ENCODE measurements at places on chromosomes 12 and 14.

- no peak for DNase-seq
These were observed 7.0 kb downstream of the APOLD1 start for GRCh38 chr12:12792421-12792820.

DNA sequence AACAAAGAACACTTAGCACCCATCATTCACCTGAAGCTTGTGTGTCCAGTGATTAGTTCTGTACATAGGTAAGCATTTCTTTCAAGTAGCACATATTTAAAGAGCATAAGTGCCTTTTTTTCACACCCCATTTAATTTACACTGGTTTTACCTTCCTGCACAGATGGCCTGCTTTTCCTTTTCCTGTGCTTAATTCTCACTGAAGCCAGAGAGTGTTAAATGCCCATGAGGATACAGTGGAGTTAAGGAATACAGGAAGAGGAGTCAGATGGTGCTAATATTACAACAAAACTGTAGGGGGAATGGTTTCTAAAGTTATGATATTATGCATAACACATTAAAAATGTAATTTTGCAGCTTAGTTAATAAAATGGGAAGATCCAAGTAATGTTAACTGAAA, 31.0 kb upstream of the SLC38A1 start:
- no peak for DNase-seq

- peak; percentile 79 for DNase-seq
These were observed 20.9 kb downstream of the PUS7L start for GRCh38 chr12:43737646-43738045.

DNA sequence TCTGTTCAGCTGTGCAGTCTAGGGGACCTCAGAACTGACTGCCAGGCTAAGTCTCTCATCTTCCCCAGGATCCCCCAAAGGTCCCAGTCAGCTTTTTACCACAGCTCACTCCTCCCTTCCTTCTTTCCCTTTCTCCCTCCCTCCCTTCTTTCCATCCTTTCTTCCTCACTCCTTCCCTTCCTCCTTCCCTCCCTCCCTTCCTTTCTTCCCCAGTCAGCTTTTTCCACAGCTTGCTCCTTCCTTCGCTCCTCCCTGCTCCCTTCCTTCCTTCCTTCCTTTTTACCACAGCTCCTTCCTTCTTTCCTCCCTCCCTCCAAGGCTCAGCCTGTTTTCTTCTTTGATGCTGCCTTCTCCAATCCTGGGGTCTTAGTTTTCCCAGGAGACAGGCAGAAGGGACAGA, 39.2 kb downstream of the ATG14 start:
- DNase-seq: no peak

DNA sequence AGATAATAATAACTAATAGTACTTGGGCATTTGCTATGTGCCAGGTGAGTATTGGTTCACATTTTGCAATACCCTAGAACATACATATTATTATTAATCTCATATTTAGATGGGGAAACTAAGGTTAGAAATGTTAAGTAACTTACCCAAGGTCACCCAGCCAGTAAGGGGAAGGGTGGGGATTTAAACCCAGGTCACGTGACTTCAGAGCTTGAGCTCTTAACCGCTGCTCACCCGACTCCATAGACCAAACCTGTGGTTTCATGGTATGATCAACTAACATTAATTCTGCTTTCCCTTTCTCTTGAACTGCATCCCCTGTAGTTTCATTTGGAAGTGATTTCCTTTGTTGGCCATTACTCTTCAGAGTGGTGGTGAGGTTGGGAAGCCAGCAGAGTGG, 242.3 kb downstream of the NRXN3 start:
- DNase-seq: no peak

DNA sequence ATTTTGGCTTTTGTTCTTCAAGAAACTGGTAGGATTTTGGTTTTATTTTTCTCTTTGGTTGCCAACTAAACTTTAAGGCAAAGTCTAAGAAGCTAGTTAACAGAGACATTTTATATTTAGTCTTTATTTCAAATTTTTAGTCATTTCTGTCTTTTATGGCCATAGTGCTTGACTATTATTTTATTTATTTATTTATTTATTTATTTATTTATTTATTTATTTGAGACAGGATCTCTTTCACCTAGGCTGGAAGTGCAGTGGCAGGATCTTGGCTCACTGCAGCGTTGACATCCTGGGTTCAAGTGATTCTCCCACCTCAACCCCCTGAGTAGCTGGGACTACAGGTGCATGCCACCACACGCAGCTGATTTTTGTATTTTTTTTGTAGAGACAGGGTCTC, 3.1 kb downstream of the MON2 start:
- no peak for DNase-seq

DNA sequence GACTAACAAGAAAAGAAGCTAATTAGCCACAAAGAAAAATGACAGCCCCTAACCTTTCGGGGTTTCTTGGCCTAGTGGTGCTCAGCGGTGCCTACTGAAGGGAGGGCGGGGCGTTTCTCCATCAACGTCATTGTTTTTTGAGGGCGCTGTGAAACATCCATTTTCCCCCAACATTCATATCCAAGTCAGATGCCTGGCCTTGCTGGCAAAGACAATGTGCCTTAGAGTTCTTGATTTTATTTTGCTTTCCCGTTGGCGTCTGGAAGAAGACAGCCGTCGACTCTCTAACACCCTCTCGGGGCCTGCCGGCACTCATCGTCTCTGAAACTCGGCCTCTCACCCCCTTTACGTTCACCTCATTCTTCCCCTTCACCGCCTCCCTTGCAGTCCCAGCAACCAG, 154.5 kb downstream of the PHETA1 start:
- no peak for DNase-seq

DNA sequence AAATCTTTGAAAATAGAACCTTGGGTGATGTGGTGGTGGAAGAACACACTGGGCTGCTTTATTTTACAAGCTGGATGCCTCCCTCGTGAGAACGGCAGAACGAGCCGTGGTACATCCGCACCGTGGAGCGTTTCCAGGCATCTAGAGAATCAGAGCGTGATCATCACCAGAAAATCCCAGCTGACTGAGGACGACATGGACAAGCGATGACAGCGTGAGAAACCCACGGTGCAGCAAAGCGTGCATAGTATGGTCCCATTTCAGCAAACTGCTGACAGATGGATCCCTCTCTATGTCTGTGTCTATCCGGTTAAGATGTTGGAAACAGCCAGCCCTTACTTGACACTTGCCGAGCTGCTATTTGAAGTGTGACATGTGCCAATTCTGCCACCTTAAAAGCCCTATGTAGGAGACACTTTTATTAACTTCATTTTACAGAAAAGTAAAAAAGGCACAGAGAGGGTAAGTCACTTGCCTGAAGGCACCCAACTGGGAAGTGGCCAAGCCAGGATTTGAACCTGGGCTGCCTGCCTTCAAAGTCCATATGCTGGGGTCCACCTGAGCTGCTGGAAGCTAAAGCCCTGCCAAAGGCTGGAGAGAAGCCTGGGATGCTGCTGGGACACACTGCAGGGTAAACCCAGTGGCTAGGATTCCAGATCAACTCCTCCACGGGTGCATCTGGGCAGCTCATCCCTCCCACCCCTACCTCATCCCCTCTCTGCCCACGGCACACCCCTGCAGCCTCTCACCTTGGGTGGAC, 14.9 kb downstream of the SCARB1 start:
- no peak for DNase-seq

DNA sequence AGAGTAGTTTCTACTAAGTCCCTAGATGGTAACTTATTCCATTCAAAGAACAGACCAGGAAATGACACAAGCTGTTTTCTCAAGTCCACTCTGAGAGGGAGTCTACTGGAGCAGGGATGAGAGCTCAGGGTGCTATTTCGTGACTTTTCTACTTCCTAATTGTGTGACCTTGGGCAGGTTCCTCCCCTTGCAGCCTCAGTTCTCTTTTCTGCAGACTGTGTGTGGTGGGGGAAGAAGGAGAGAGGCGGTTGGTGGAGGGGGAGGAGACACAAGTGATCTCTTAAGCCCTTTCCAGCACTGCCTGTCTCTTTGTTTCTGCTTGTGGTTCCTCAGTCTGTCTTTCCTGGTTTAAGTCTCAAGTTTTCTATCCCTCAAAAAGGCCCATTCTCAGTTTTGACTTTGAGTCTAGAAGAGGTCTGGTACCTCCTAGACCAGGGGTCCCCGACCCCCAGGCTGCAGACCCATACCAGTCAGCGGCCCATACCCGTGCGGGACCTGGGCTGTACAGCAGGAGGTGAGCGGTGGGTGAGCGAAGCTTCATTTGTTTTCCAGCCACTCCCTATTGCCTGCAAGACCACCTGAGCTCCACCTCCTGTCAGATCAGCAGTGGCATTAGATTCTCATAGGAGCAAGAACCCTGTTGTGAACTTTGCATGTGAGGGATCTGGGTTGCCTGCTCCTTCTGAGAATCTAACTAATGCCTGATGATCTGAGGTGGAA, 10.7 kb downstream of the FGF6 start:
- no peak for DNase-seq

Measured in HT1080 (cell line).